ENCODE measurements at places on chromosomes 2 and 18. TPM values are rescaled to one million over a fixed set of nuclear protein-coding genes. Genes with fewer than 3 reads are reported as not detected.

The FBXO48 gene
- polyA plus RNA-seq: 0.65 TPM

The GATA6 gene
- 1.4 TPM for polyA plus RNA-seq

The MAPK4 gene
- not detected for polyA plus RNA-seq

The ERICH2 gene
- not detected for polyA plus RNA-seq

The SCN2A gene
- polyA plus RNA-seq: 0.77 TPM

The PFN4 gene
- 0.40 TPM for polyA plus RNA-seq

The MAPRE3 gene
- 21.0 TPM for polyA plus RNA-seq

The STRN gene
- 17.5 TPM for polyA plus RNA-seq

The CPLX4 gene
- not detected for polyA plus RNA-seq

The CNTNAP5 gene
- polyA plus RNA-seq: not detected

The PLCD4 gene
- 4.1 TPM for polyA plus RNA-seq

The GREB1 gene
- 0.06 TPM for polyA plus RNA-seq

The CAPN13 gene
- not detected for polyA plus RNA-seq

The SCYGR4 gene
- polyA plus RNA-seq: not detected

The FKBP7 gene
- 57.7 TPM for polyA plus RNA-seq

The CABYR gene
- polyA plus RNA-seq: 6.5 TPM

The GCFC2 gene
- polyA plus RNA-seq: 11.3 TPM

The GPC1 gene
- polyA plus RNA-seq: 147 TPM

The DNAJC5G gene
- polyA plus RNA-seq: not detected

The SLC35G4 gene
- not detected for polyA plus RNA-seq

The MROH2A gene
- not detected for polyA plus RNA-seq

The CFLAR gene
- polyA plus RNA-seq: 24.9 TPM

The KCNG3 gene
- polyA plus RNA-seq: 0.01 TPM

The FIGN gene
- polyA plus RNA-seq: 1.3 TPM

The TDRD15 gene
- polyA plus RNA-seq: not detected

The FHOD3 gene
- polyA plus RNA-seq: 33.5 TPM

The SCN7A gene
- 8.9 TPM for polyA plus RNA-seq

The UGT1A10 gene
- not detected for polyA plus RNA-seq

The CYRIA gene
- polyA plus RNA-seq: 3.6 TPM

The IL36A gene
- not detected for polyA plus RNA-seq

The CELF4 gene
- polyA plus RNA-seq: not detected

The RAX gene
- not detected for polyA plus RNA-seq
